ENCODE measurements at places on chromosomes 12 and 14.

GRCh38 chr12:33438851-33439586 lies 600 bp downstream of the SYT10 start:
- no peak for DNase-seq

DNA sequence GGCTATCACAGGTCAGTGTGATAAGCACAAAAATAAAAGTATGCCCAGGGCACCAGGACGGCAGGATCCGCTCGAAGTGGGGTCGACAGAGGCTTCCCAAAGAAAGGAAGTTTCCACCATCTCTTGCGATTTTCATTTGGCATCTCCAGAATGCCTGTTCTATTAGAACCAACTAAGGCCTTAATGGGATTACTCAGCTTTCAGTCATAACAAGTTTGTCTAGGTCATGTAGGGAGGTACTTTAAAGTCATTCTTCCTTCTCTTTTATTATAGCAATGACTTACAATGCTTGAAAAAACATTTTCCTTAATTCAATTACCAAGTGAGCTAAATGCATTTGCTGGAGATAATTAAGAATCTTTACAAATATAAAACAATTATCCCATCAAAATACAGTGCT lies 83.6 kb upstream of the DIO3 start:
- no peak for DNase-seq

DNA sequence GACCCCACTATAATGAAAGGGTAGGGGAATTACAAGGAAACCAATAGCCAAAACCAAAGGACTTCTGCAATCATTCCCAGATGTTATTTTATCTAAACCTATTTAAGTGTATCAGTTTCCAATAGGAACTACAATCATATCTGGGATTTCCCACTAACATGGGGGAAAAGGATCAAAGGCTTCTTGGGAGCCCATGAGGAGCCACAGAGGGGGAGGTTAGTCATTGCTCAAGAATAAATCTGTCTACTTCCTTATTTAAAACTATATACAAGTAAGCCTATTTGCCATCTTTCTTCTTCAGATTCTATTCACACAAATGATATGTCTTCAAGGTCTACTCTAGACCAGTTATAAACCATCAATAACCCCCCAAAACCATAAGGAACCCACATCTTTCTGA lies 33.1 kb downstream of the FGD6 start:
- no peak for DNase-seq

DNA sequence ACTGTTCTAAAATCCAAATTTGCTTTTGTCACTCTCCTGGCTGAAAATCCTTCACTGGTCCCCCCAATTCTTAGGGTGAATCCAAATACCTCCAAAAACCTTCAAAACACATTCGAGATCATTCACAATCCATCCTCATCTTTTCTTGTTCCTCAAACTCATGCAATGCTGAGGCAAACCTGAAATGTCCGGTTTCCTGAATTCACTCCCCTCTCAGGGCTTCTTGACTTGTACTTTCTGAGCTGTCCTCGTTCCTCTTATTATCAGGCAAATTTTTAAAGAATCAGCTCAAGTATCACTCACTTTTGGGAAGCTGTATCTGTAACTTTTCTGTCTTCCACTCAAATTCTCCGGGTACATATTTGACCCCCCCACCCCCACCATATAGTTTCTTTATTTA lies 84.9 kb upstream of the DUSP6 start:
- no peak for DNase-seq

DNA sequence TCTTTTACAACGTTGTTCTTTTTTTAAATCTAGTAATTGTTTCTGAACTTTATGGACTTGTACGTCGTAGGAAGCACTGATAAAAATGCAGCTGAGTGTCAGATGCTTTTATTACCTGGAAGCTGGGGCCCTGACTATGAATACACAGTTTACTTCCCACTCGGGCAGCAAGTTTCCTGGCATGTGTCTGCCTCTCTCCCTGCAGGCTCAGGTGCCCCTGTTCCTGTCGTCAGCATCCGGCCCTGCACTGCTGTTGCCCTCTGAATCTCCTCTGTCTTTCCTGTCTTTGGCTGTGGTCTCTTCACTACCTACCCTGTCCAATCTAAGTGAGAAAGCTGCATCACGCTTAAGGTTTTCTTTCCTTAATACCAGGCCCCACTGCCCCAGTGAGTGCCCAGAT lies 75.8 kb downstream of the PELI2 start:
- DNase-seq, result no peak

- no peak for DNase-seq
Observed at GRCh38 chr14:92696366-92696765, 52.1 kb downstream of the LGMN start.

DNA sequence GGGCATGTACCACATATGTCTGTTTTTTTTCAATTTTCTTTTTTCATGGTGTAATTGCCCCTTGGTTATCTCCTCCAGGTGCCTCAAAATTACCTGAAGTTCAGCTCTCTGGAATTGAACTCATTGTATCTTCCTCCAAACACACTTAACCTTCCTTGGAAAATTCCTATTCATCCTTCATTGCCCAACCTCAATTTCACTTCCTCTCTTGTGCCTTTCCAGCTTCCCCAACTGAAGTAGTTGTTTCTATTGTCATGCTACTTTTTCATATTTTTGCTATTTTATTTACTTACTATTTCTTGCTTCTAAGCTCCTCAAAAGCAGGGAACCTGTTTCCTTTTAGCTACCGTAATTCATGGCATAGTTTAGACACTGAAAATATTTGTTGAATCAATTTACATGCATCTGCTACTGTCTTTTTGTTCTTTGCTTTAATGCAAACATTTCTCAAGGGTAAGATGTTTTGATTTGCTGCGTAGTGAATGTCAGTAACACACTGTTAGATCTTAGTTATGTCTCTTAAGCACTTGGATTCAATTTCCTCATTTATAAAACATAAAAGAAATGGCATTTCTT lies 37.0 kb upstream of the STXBP6 start:
- no peak for DNase-seq

DNA sequence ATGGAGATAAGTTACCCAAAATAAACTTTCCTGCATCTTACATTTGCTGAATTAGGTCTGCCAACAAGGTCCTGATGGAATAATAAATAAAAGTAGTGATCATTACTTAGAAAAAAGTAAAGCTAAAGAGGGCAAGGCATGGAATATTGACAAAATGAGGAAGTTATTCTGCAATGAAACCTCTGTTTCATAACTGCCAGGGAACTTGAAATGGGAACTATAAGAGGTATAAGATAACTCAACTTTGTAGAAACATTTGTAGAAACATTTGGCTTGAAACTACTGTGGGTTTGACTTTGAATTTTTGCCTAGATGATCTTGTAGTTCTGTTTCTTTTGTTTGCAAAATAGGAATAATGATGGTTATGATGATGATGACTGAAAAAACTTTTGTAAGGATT lies 18.7 kb upstream of the YBX3 start:
- no peak for DNase-seq

DNA sequence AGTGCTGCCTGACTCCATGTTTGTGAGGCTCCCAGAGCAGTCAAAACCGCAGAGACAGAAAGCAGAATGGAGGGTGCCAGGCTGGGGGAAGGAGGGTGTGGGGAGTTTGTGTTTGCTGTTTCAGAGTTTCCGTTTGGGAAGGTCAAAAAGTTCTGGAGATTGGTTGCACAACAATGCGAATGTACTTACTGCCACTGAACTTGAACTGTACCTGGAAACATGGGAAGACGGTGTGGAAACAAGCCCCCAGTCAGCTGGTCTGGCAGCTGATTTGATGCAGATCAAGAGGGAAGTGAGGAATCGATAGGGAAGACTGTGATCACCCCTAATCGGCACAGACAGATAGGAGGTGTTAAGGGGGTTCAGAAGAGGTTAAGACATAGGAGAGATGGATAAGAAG lies 35.3 kb upstream of the INF2 start:
- DNase-seq, result no peak

DNA sequence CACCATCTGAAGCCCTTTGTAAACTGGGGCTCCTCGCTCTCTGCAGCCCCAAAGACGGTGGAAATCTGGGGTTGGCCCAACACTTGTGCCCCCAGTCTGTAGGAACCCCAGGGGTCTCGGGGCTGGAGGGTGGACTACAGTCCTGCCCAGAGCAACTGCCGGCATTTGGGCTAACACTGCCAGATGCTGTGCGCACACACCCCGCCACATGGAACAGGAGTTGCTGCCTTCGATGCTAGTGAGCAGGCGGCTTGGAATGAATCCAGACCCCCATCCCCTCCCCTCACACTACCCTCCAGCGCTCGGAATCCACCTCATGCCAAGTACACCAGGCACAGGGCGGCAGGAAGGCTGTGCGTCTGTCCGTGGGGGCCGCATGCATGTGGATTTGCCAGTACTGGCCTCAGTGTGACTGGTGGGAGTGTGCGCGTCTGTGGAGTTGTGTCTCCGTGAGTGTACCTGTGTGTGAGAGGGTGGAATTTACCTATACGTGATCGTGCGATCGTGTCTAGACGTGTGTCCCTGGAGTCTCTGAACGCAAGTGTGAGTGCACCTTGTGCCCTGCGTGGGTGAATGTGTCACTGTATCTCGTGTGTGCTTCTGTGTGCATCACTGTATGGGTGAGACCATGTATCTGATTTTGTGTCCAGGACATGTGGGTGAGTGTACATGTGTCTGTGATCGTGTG lies 5.1 kb downstream of the LHX5 start:
- no peak for DNase-seq

DNA sequence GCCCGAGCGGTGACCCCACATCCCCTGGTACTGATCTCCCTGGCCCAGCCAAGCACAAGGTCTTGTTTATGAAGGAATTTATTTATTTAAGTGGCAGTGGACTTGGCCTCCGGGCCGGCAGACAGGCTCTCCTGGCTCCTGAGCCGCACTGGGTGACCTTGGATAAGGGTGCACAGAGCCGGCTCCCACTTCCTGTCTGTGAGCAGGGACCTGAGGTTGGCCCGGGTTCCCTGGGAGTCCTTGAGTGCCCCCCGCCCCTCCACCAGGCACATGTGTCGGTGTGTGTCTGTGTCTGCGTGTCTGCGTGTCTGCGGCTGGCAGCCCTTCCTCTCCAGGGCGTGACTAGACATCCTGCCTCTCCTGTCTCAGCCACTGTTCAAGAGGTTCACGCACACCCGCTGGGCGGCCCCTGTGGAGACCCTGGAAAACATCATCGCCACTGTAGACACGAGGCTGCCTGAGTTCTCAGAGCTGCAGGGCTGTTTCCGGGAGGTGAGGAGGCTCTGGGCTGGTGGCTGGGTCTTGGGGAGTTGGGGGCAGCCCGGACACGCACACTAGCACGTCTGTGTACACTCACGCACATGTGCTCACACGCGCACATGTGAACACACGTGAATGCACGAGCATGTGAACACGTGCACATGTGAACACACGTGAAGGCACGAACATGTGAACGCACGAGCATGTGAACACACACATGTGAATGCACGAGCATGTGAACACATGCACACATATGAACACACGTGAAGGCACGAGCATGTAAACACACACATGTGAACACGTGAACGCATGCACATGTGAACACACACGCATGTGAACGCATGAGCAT lies 9.3 kb downstream of the TNFAIP2 start:
- no peak for DNase-seq

DNA sequence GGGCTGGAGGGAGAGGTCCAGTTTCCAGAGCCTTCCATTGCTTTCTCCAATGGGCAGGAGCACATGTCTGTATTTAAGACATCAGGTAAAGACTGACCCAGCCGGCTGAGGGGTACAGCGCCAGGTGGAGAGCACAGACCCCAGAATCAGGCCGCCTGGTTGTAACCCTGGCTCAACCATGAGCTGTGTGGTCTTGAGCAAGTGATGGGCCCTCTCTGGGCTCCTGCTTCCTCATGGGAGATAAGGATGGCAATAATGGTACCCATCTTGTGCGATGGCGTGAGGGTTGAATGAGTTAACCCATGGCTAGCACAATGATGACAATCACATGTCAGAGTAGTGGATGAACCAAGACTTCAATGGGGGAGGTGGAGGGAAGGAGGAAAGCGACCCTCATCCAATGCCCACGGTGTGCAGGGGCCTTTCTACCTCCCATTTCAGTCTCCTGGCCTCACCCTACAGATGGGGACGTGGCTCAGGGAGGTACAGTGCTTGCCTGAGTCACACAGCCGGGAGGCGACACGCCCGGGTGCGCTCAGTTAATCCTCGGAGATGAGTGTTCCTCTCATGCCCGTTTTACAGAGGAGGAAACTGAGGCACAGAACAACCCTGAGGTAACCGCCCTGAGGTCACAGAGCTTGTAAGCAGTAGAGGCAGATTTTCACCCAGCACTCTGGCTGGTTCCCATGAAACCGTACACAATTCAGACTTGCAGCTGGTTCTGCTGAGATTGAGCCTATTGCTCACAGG lies 163.9 kb downstream of the RBM19 start:
- no peak for DNase-seq

- no peak for DNase-seq
Observed at GRCh38 chr12:50635857-50636256, 128.0 kb upstream of the ATF1 start.

- DNase-seq, result no peak
Observed at GRCh38 chr12:84542289-84542688, 370.3 kb downstream of the SLC6A15 start.

DNA sequence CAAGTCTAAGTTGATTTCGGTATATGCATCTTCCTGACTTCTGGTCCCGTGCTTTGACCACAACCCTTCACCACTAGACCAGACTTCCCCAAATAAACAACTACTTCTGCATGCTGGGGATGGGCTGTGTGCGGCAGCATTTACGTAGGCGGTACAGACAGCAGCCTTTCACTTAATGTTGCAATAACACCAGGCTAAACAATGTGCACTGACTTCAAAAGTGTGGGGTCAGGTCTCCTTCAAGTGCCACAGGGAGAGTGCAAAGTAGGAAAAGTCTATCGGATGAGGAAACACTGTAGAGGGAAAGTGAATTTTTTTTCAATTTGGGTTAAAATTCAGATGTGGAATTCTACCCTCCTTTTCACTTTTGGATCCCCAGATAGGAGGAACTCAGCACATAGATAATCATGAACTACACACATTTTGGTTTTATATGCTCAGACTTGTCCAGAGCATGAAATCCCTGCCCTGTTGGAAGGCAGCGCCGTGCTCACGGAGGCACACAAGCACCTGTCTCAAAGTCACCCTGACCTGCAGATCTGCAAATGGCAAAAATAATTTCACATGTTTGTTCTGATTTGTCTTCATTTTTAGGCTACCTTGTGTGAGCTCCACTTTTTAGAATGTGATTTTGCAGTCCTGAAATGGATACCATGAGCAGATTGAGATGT lies 3.6 kb upstream of the FOS start:
- DNase-seq, result no peak

GRCh38 chr14:43132441-43132840 lies 1374.6 kb downstream of the FSCB start:
- DNase-seq, result no peak

- no peak for DNase-seq
Observed at GRCh38 chr12:113899042-113899560, 67.0 kb downstream of the RBM19 start.

Measured in AG09319 (cell line).